CD4-positive, CD25-positive, alpha-beta regulatory T cell (primary cell): ENCODE measurements at places on chromosomes 4 and X. TPM values are rescaled to one million over a fixed set of nuclear protein-coding genes. Genes with fewer than 3 reads are reported as not detected.

- no peaks in the 10 kb centered on the region for H3K36me3 ChIP-seq
- no peak for DNase-seq
- no peaks in the 10 kb centered on the region for H3K4me1 ChIP-seq
- H3K27me3 ChIP-seq: no peaks in the 10 kb centered on the region
These were observed 92.0 kb downstream of the CHRDL1 start for GRCh38 chrX:110703641-110704040.

DNA sequence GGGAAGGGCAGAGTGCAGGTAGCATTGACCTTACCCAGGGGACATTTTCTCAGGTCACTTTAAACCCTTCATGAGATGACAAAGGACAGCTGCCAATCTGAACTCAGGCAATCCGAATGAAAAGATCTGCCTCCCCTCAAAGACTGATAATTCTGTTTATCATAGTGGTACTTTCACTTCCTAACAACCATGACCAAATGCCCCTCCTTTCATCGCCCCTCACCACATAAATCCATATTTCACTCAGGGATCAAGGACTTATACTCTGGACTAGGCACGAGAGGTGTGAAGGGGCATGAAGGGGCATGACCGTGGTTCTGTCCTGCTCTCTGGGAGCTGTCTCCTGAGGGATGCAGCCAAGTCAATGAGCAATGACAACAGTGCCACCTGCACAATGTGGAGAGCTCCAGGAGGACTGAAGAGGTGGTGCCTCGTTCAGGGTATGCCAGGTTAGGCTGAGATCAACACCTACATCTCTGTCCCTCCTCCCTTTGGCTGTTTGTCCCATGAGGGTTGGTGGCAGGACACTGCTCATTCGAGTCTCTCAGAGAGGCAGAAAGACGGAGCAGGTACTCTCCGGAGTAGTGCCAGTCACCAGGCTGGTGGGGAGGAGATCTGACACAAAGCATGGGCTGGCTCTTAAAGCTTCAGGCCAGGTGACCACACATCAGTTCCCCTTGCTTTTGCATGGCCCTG lies 12.5 kb downstream of the HS3ST1 start:
- no peak for DNase-seq
- no peak overlapping the region for H3K4me3 ChIP-seq
- H3K27ac ChIP-seq: no peak overlapping the region
- H3K4me1 ChIP-seq: no peaks in the 10 kb centered on the region

DNA sequence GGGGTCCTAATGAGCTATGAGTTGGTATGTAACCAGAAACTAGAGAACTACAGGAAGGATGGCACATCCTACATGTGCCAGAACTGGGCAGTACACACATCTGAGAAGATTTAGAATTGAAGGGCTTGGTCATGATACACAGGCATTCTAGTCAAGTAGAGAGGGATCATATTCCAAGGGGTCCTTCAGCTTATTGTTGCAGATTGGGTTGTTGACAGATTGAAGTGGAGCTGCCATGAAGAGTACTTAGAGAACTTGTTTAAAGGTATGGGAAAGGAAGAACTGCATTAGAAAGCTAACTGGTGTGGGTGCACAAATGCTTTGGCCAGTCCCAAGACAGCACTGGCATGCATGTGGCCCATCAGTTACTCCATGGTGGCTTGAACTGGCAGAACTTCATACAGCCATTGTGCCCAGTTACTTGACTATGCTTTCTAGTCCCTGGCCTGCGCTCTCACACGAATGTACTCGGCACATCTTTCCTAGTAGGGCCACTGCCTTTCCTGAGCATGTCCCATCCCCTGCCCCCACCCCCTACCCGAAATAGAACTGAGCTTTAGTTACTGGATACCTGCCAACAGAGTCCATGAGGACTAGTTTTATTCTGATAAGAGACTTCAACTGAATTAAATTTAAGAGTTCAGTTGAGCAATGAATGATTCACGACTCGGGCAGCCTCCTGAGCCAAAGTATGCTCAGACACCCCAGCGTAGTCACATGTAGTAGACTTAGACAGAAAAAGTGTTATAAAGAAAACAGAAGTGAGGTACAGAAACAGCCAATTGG lies 64.0 kb downstream of the CCNG2 start:
- peaks cover 8% of the 10 kb centered on the region for H3K27me3 ChIP-seq
- no peak overlapping the region for H3K4me3 ChIP-seq

DNA sequence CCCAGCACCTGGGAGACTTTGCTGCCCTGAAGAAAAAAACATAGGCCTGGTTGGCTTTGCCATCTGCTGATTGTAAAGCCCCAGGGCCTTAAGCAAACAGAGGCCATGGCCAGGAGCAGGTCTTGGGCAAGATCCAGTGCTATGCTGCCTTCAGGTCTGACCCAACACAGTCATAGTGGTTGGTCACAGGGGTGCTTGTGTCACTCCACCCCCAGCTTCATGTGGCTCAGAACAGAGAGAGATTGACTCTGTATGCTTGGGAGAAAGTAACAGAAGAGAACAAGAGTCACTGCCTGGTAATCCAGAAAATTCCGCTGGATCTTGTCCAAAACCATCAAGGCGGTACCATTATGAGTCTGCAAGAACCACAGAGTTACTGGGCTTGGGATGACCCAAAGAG lies 24.4 kb upstream of the SMARCA5 start:
- H3K36me3 ChIP-seq: no peaks in the 10 kb centered on the region
- H3K4me3 ChIP-seq: no peak overlapping the region
- H3K27me3 ChIP-seq: peaks cover 5% of the 10 kb centered on the region
- no peaks in the 10 kb centered on the region for H3K4me1 ChIP-seq

DNA sequence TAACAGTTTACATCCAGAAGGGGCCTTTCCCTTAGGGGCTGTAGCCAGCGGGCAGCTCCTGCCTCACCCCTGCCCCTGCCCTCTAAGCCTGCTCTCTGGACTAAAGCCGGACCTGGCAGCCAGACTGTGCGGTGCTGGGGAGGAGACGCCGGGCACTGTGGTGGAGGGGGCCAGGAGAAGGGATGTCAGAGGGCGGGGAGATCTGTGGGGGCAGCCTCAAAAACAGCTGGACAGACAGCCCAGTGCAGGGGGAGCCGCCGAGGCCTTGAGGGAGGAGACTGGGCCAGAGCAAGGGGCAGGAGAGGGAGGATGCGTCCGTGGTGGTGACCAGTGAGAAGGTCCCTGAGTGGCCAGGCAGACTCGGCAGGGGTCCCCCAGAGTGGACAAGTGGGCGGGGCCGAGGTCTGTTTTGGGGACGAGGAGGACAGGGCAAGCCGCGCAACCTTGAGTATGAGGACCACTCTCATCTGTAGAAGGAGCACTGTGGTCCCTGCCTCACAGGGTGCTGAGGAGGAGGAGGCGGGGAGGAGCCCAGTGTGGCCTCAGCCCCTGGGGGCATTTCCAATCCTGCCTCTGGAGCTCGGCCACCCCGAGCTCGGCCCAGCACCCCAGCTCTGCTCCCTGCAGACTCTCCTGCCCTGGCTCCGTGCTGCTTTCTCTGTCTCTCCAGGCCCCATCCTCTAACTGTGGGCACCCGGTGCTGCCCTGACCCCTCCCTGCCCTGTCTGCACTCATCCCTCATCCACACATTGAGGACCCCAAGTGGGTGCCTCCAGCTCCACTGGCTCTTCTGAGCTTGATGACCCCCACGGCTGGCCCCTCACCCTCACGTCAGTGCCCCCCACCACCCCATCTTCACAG lies 59.2 kb upstream of the NKX1-1 start:
- H3K27ac ChIP-seq: no peak overlapping the region
- no peaks in the 10 kb centered on the region for H3K36me3 ChIP-seq
- DNase-seq: no peak
- no peaks in the 10 kb centered on the region for H3K27me3 ChIP-seq
- H3K4me3 ChIP-seq: no peak overlapping the region
- H3K4me1 ChIP-seq: no peaks in the 10 kb centered on the region

- DNase-seq: no peak
- H3K27ac ChIP-seq: no peak overlapping the region
- H3K36me3 ChIP-seq: no peaks in the 10 kb centered on the region
- H3K27me3 ChIP-seq: no peaks in the 10 kb centered on the region
- H3K4me3 ChIP-seq: no peak overlapping the region
These were observed 37.3 kb upstream of the XAGE1B start for GRCh38 chrX:52553995-52554642.

DNA sequence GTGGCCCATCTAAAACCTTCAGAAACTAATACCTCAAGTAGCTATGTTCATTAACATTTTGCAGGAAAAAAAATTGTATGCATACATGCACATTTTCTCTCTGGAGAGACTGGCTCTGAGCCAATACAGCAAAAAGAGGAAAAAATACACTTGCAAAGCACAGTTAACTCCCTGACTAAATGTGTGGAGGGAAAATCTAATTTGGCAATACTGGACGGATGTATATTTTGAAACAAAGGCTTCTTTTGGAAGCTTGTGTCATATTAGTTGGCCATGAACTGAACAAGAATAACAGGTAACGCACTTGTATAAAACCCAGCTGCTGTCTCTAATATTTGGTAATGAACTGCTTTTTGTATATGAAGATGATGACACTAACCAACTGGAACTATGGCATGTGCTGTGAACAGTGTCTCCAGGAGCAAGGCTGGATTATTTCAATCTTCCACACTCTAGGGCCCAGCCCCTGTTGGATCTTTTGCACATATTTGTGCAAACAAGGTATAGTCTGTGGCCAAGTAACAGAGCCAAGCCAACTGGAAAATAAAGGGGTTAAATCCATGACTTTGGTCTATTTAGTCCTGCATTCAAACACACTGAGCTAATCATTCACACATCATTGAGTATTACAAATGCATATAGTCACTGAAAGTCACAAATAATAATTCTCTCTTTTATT lies 67.9 kb upstream of the NRK start:
- no peaks in the 10 kb centered on the region for H3K4me1 ChIP-seq
- no peak overlapping the region for H3K4me3 ChIP-seq
- H3K36me3 ChIP-seq: no peaks in the 10 kb centered on the region
- no peak for DNase-seq
- H3K27ac ChIP-seq: no peak overlapping the region

GRCh38 chr4:184689681-184690080 lies 40.1 kb downstream of the PRIMPOL start:
- H3K4me1 ChIP-seq: no peaks in the 10 kb centered on the region
- no peaks in the 10 kb centered on the region for H3K27me3 ChIP-seq
- DNase-seq: no peak
- peaks cover 14% of the 10 kb centered on the region for H3K36me3 ChIP-seq

GRCh38 chr4:137663251-137664045 lies 131.2 kb upstream of the PCDH18 start:
- no peaks in the 10 kb centered on the region for H3K36me3 ChIP-seq
- H3K27me3 ChIP-seq: no peaks in the 10 kb centered on the region
- no peaks in the 10 kb centered on the region for H3K4me1 ChIP-seq

DNA sequence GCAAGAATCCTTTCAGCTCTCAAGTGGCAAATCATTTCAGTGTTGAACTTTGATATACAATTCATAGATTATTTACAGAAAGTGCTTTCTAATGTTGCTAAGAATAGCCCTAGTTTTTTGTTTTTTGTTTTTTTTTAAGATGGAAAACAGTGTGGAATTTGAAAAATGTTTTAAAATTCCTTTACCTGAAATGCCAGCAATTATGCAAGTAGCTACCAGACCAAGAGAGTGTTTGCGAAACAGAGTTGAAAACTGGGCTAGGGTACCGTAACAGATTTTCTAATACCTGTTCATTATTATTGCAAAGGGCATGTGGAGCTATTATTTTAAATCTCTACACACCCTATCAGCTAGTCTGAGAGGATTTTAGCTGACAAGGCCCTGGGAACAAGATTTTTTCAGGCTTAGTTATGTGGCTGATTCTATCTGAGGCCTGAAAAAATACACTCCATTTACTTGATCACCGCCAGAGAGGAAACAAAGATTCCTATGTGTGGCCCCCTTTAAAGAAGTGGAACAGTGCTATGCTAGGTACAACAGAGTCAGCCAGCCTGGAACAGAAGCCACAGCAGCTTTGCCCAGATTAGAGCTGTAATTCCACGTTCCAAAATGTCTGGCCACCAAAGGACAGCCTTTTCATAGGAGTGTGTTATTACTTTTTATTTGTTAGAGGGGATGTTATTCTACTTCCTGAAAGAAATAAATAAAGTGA lies 46.9 kb upstream of the SLC39A8 start:
- no peak overlapping the region for H3K27ac ChIP-seq
- no peak overlapping the region for H3K4me3 ChIP-seq
- no peaks in the 10 kb centered on the region for H3K4me1 ChIP-seq
- H3K36me3 ChIP-seq: no peaks in the 10 kb centered on the region
- H3K27me3 ChIP-seq: no peaks in the 10 kb centered on the region

GABRE gene
- not detected for total RNA-seq

INPP4B gene
- total RNA-seq: 89.4 TPM

PLXNB3 gene
- 0.52 TPM for total RNA-seq
